ENCODE measurements at places on chromosomes 2 and 18.

GRCh38 chr2:224405412-224405811 lies 3.5 kb upstream of the FAM124B start:
- no peak for DNase-seq

DNA sequence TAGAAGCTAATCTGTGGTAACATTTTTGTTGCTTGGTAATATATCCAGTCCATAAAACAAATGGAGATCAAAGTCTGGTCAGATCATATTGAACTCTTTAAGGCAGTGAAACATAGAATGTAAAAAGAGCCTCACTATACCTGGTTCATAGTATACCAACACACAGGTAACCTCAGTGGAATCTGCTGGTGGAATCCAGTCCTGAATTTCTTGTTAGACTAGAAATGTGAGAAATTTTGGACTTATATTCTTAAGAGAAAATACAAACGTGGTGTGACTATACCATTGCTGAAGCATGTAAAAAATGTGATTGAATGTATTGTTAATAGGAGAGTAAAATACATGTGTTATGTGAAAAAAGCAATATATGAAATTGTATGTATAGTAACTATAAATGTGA lies 46.1 kb upstream of the GRHL1 start:
- no peak for DNase-seq

- DNase-seq = no peak
Measured at GRCh38 chr2:122929347-122929746, 1095.7 kb upstream of the CNTNAP5 start.

- peak; percentile 15 for DNase-seq
Measured at GRCh38 chr2:33788044-33788443, 188.9 kb upstream of the FAM98A start.

DNA sequence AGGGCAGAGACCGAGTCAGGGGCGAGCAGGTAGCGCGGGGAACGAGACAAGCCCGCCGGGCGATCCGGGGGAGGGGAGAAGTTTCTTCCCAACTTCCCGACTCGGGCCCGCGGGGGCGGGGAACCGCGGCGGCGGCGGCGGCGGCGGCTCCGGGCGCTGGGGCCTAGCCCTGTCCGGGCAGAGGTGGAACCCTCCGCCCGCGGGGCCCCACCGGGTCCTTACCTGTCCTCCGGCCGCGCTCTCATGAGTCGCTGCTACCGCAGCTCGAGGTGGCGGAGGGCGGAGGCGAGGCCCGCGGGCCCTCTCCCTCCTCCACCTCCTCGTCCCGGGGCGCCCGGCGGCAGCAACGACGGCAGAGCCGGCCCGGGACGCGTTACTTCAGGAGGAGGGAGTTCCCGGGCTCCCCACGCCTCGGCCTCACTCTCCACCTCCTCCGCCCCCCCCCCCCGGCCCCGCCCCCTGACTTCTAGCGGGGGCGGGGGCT lies at the start of gene YES1:
Gene YES1, minus strand, starts transcription at position 351 of the 484 bp plus-strand sequence. CDS start 55,415 bp downstream, outside the sequence.
- DNase-seq = peak; percentile 41

GRCh38 chr2:132443106-132443505 lies 26.5 kb downstream of the GPR39 start:
- DNase-seq = no peak

DNA sequence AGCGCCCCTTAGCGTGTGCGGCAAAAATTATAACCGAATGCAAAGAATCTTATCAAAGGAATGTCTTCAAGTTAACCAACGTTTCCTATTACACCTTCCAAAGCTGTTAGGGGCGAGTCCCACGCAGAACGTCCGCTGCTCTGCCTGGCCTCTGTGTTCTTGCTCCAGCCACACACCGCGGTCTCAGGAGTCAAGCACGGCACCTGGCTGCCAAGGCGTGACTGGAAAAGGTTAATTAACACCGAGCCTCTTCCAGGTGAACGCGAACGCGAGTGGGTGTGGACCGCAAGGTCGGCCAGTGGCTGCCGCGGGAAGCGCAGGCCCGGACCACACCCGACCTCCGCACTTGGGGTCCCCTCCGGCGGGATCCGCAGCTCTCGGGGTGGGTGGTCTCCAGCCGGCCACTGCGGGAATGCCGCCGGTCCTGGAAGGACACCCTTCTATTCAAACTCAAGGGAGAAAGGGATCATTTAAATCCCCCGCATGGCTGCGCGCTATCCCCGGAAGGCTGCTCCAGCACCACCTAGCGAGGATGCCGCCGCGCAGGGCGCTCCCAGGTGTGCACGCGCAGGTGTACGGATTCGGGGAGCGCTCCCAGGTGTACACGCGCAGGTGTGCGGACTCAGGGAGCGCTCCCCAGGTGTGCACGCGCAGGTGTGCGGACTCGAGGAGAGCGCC lies 830 bp downstream of the CYB5A start:
- no peak for DNase-seq

- no peak for DNase-seq
Measured at GRCh38 chr18:22987547-22988189, 54.5 kb downstream of the RBBP8 start.

DNA sequence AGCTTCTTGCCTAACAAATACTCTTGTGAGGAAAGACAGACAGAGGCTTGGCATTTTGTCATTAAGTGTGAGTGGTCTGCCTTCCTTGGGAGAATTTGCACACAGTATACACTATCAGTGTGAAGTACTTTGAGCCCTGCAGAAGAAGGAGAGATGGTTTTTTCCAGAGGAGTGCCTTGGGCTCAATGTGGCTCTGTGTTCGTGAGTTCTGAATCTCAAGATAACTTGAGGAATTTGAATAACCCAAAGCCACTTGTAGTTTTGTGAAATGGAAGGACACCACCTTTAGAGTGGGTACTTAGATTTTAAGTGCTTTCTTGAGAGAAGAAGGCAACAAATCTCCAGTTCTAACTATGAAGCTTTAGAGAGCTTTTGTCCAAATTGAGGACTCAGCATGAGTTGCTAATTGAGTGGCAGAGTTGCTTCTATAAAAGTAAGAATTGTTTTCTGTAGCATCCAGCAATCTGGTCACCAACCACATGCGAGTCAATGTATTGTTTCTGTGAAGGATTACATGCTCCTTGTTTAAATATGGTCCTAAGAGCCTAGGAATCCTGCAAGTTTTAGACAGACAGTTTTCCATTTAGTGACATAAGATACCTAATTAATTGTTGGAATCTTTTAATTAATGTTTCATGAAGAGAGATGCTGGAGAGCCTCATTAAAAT lies 68.3 kb downstream of the BABAM2 start:
- DNase-seq = no peak

GRCh38 chr2:215071676-215072075 lies 66.8 kb downstream of the ABCA12 start:
- no peak for DNase-seq

DNA sequence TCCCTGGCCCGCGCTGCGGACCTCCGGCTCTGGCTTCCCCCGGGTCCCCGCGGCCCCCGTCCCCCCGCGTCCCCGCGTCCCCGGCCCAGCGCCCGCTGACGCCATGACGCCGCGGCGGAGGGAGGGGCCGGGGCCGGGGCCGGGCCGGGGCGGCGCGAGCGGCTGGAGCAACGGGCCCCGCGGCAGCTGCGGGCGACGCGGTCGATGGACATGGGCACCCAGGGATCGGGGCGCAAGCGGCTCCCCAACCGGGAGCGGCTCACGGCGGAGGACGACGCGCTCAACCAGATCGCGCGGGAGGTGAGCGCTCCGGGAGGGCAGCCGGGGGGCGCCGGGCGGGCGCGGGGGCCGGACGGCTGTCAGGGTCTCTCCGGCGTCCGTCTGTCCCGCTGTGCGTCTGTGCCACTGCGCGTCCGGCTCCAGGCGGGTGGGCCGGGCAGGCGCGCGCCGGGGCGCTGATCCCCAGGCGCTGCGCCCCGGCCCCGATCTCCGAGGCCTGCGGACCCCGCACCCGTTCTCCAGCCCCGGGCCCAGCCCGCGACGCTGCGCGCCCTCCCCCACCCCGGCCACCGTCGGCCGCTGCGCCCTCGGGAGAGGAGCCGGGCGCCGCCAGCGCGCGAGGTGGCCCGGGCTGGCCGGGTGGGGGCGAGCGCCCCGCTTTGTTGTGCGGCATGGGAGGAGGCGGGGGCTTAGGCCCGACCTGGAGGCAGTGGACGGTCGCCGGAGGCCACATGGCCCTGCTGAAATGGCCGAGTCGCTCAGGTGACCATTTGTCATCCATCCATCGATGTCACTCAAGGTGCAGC lies at the start of gene LRRFIP1:
Gene LRRFIP1, plus strand, starts transcription at position 147 of the 806 bp plus-strand sequence. Its CDS starts 58 bp downstream, at position 205.
- DNase-seq = no peak

DNA sequence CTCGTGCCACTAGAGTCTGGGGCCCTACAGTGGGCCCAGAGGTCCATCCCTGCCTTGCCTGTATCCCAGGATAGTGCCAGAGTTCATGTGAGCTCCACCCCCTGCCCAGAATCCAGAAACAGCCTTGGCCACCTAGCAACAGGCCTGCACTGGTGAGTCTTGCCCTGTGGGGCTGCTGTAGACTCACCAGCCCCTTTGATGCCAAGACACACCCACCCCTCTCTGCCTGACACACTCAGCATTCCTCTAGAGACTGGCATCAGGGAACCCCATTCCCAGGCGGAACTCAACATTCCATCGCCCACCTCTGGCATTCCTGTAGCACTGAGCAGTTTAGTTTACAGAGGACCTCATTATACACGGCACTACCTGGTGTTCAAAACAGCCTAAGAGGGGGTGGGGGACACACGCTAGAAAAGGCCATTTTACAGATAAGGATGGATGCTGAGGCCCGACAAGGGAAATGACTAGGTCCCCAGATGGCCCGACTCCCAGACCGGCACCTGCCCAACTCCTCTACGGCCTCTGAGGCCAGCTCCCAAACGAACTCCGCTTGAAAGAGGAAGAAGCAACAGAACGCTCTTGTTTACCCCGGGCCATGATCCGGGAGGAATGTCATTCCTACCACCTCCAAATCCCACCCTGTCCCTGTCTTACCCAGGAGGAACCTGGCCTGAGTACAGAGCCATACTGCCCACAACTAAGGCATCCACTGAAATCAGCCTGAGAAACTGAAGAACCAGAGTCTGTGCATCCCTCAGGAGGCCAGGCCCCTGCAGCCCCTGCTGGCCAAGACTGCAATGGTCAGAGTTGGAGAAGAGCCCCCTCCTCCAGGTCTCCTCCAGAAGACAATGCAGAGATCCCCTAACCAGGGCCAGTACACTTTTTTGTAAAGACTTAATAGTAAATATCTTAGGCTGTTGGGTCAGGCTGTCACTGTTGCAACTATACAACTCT lies 180.2 kb downstream of the TNS1 start:
- no peak for DNase-seq

Data from SW 1271 (cell line).